PC-9 (cell line): ENCODE measurements at places on chromosomes 2 and 18. TPM values are rescaled to one million over a fixed set of nuclear protein-coding genes. Genes with fewer than 3 reads are reported as not detected.

- no peak for DNase-seq
These were observed 105.5 kb upstream of the DTNA start for GRCh38 chr18:34604591-34604990.

Gene CNPPD1
- 36.5 and 37.1 TPM in 2 replicates for total RNA-seq

GRCh38 chr2:134926231-134926931, 7.8 kb downstream of the CCNT2 start:
- DNase-seq, result no peak

DNA sequence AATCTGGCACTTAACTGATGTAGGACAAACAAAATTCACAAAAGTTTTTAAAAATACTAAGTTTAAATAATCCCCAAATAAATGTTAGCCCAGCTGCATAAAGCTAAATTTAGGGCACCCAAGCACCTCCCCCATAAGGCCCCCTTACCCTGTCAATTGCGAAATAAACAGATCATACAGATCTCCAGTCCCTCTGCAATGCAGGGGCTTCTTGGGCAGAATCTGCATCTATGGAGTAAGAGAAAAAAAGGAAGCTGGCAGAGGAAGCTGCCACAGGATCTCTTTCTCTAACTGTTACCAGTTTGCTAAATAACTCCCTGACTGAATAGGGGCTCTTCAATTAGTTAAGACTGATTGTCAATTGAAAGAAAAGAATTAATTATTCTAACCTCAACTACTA, 117.7 kb downstream of the MEMO1 start:
- no peak for DNase-seq

DNA sequence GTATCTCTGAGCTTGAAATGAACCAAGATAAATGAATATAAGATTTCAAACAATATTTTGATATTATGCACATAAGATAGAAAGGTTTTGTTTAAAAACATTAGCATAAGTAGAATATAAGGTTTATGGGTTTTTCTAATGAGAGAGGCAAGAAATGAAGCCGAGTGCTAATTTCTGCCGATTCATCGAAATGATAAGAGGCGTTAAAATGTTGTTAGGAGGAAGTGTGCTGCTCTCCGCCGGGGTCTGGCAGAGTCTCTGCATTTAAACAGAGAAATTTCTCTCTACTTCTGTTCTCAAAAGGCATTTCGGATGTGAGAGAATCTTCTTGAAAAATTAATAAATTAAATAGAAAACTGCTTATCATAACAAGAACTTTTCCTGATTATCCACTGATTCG, 83.6 kb downstream of the MRPS9 start:
- no peak for DNase-seq

GRCh38 chr18:37309059-37309458, 256.5 kb downstream of the CELF4 start:
- DNase-seq, result no peak

GRCh38 chr2:7666596-7667259, 749.5 kb downstream of the RNF144A start:
- no peak for DNase-seq

DNA sequence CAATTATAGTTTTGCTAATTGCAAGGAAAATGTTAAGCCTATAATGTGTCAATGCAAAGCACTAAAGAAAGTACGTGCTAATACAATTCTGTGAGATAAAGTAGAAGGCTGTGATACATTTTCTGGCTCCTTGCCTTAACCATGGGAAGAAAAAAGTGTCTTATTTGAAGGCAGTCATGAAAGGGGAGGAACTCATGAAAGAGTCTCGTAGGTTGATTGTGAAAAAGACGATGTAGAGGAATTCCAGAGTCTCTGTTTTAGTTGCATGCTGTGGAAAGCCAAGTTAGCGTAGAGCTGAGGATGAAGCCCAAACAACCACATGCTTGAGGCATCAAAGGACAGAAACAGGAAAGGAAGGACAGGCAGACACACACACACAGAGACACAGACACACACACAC, 214.1 kb downstream of the MEIS1 start:
- DNase-seq, result no peak

- no peak for DNase-seq
These were observed 80.8 kb upstream of the NFATC1 start for GRCh38 chr18:79314838-79315388.

- DNase-seq, result no peak
These were observed 2.1 kb downstream of the SERPINB2 start for GRCh38 chr18:63889626-63890025.
